ENCODE measurements at places on chromosomes 3 and 15. TPM values are rescaled to one million over a fixed set of nuclear protein-coding genes. Genes with fewer than 3 reads are reported as not detected.

GRCh38 chr3:71641674-71642073, 58.1 kb upstream of the FOXP1 start:
- no peak for DNase-seq

DNA sequence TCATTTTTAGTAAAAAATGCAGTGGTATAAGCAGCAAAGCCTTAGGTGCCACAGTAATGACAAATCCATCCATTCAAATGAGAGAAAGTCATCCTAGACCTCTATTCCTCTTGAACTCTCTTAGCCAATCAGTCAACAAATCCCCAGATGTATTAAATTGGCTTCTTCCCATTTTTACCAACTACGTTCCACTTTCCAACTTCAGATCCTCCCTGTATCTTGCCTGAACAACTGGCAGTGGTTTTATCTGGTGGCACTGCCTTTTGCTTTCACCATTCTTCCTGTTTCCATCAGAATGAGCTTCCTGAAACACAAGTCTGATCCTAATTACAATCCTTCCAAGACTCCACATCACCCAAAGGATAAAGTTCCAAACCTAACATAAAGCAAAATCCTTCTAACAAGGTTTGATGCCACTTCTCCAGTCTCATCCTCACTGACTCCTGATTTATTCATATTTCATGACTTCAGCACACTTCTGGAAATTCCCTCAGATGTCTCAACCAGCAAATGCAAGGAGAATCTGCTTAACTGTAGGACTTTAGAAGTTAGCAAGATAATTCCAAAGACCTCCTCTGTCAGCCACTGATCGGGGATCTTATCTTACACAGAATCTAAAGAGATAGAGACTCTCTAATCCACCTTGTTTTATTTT, 69.8 kb upstream of the SLC4A7 start:
- DNase-seq: no peak

DNA sequence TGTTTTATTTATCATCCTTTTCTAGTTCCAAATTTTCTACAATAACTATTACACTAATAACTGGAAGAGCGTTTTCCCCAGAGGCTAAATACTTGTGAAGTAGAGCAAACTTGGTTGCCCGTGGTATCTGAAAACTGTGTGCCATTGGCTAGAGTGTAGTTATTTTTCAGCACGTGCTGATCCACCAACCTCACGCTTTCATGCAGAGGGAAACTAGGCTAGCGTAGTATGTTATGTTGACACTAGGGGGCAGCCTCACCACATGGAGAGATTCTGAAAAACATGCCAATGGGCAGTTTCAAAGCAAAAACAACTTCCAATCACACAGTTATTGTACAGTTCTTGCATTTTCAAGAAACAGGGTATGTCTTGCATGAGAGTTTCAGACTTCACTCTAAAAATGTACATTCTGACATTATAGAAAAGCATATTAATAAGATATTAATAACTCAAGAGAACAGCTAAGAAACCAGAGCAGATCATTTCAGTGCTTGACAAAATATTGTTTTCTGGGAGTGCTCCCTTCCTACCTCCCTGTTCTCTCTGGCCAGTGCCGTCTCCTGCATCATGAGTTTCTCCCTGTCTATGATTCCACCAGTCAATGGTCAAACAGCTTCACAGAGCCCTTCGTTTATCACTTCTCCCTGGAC, 39.7 kb downstream of the SPATA12 start:
- no peak for DNase-seq

- DNase-seq: no peak
Measured at GRCh38 chr3:89101251-89101650, 6.2 kb upstream of the EPHA3 start.

DNA sequence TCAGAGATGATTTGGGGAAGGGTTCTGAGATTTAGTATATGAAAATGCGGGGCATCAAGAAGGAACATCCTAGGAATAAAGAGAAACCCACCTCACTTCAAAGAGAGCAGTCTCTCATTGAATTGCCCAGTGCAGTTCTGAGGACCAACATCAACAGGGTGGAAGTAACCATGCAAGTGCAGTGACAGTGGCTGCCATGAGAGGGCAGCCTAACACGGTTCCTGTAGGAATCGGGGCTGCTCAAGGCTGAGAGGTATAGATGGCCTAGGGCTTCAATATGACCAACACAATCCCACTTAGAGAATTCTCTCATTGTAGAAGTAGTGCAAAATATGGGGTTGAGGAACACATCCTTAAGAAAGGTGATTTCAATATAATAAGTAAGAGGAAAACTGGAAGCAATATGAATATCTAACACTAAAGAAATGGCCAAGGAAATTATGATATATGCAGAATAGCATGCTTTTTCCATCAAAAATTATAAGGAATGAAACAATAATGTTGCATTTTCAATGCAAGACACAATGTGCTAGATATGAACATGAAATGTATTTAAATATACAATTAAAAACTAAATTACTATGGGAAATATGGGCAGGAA, 51.1 kb upstream of the ARRDC4 start:
- no peak for DNase-seq

DNA sequence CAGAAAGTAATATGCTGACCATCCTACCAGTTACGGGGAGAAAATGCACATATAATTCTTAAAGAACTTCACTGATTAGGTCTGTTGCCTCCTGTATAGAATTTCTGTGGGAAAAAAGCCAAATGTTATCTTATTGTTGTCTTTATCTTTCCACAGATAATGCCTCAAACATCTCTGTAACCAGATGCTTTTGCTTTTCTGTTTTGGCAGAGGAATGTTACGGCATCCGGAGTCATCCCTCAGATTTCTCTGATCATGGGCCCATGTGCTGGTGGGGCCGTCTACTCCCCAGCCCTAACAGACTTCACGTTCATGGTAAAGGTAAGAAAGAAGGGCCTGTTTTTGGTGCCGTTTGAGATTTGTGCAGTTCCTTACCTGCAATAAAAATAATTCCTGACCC, 33.5 kb downstream of the PCCB start:
- no peak for DNase-seq

- no peak for DNase-seq
Measured at GRCh38 chr3:109995377-109995776, 658.0 kb upstream of the DPPA4 start.

DNA sequence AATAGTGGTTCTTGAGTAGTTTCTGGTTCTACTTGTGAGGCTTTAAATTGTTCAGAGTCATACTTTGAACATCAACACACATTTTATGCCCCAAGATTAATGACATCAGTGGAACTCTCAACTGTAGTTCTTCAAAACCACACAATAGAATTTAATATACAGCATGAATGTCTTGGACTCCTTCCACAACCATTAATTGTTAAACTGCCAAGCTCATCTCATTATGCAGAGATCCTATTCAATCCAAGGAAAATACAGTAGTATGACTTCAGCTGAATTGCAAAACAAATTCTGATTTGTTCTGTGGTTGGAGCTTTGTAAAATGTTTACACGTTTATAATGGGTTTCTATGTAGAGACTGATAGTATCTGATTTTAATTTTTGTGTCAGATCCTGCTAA, 199.2 kb upstream of the SLC2A2 start:
- no peak for DNase-seq

DNA sequence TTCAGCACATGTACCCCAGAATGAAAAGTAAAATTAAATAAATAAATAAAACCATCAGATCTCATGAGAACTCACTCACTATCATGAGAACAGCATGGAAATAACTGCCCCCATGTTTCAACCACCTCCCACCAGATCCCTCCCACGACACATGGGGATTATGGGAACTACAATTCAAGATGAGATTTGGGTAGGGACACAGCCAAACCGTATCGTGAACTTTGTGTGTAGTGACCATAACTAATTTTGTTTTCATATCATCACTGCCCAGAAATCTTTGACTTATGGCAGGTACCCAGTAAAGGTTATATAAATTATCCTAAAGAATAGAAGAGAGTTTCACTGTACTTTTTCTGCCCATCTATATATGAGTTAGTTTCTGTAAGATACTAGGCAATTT, 766.5 kb downstream of the ROBO1 start:
- no peak for DNase-seq

DNA sequence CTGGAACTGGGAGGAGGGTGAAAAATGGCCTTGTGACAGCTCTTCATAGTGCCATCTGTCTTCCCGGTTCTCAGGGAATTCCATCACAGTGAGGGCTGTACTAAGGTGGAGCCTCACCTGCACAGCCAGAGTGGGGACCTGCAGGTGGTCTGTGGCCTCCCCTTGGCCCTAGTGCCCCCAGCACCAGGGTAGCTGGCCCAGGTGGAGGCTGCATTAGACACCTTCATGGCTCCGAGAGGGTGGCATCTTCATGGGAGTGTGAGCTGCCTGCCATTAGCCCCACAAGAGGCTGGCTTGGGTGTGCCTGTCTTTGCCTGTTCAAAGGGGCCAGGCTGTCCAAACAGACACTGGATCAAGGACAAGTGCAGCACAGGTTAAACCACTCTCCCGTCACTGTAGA, 95.5 kb upstream of the PRR23E start:
- DNase-seq: no peak

DNA sequence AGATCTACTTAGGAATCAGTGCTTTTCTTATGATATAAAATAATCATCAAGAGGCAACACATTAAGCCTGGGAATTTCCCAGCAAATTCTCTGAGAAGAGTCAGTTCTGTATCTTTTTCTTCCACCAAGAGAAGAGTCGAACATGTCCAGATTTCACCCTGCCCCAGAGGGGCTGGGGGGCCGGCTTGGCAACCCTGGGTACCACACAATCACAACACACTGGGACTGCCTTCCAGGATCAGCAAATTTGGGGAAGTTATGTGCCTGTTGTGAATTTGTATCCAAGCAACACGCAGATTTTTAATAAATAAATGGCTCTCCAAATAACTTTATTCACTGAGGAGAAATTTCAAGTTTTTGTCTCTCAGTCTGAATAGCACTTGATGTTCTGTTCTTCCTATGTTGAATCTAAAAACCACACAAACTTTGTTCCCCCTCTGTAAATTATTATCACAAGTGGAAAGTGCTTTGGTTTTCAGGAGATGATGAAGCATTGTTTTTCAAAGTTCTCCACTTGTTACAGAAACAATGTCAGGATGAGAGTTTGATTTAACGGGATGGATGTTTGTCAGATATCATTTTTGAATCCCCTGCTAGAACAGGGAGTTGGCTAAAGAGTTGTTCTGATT, 357.2 kb downstream of the ZNF385D start:
- no peak for DNase-seq

GRCh38 chr3:51434746-51435327, 43.8 kb downstream of the RBM15B start:
- no peak for DNase-seq

DNA sequence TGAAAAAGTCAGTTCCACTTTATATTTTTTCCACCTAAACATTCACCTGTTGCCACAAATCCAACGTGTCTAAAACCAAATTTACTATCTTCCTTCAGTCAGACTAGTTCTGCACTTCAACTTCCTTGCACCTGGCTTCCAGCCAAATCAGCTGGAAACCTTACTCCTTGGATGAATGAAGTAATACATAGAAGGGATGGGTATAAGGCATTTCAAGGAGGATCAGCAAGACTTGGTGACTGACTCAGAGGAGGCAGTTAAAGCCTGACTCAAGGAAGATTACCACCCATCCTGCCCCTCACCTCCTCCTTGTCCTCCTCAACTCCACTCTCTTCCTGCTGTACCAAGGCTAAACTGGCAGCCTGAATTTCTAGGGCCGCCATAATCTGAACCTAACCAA, 37.1 kb downstream of the QTRT2 start:
- DNase-seq: no peak

GRCh38 chr3:29668728-29669127, 387.9 kb downstream of the RBMS3 start:
- DNase-seq: no peak

DNA sequence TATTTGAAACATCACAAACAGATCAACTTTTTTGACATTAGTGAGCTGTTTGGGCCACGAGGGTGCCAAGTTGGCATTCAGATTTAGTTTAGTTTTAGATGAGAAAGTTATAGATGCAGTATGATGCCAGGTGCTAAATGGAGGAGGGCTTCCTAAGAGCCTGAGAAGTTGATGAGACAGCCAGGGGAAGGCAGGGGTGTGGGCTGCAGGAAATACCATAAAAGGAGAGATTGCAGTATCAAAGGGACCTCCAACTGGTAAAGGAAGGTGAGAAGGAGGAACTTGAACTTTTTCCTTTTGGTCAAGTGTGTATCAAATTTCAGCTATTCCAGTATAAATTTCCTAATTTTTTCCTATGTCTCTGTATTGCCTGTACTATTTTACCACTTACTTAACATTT, 2.0 kb upstream of the TNIK start:
- no peak for DNase-seq

GRCh38 chr3:187252311-187252710, 39.2 kb downstream of the MASP1 start:
- DNase-seq: no peak

DNA sequence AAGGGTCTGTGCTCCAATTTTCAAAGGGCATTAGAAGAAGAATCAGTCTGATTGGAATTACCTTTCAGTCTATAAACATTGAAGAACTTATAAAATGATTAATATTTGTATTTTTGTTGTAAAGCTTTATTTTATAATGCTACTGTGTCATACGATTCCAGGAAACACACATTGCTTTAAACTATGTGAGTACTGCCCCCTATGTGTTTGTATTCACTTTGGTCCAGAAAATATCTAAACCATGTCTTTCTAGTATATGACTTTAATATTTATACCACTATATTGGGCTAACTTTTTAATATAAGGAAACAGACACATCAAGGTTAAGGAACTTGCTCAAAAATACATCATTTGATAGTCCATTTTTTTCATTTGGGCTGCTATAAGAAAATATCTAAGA, 3.2 kb upstream of the RIOX2 start:
- no peak for DNase-seq

DNA sequence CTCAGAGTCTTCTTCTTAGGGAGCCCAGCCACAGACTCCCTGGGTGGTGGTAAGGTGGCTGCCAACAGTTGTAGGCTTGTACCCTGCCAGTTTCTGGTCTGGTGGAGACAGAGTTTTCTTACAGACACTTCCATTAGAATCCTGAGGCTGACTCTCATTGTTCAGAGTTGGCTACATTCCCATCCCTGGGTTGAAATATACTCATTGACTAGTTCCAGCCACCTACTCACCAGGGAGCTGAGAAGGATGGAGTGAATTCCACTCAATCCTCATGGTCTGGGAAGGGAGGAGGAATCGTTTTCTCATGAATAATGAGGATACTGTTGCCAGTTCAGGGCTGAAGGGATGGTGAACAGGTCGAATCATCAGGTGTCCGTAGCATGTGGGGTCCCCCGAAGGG, 226.5 kb upstream of the PROK2 start:
- DNase-seq: no peak

DNA sequence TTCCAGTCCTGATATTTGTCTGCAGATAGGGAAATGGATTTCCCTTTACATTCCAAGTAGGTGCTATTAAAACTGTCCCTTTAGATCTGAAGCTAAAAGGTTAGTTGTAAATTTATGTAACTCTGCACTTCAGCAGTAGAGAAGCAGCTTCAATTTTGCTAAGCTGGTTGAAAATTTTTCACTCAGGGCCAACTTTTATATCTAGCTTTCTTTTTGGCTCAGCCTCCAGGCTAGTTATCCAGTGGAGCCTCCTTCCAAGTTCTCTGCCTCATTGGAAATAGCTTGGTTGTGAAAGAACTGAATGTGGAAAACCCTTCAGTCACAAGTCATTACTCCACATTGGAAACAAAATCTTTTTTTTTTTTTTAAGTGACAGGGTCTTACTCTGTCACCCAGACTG, 8.2 kb upstream of the ZNF660 start:
- DNase-seq: no peak

The B2M gene
- total RNA-seq: 2,424 TPM

The CCDC39 gene
- total RNA-seq: under 0.01 TPM

The COX17 gene
- total RNA-seq: 76.4 TPM

The CTXN2 gene
- total RNA-seq: 0.11 TPM

The SRGAP3 gene
- total RNA-seq: 8.6 TPM

The DNAH12 gene
- under 0.01 TPM for total RNA-seq

The DCLK3 gene
- total RNA-seq: under 0.01 TPM

The SLC51A gene
- total RNA-seq: not detected

The PLIN1 gene
- 2.5 TPM for total RNA-seq

The DALRD3 gene
- total RNA-seq: 22.0 TPM

Measured in esophagus muscularis mucosa (tissue), 4 donors.